ENCODE measurements at places on chromosomes 2 and 18.

DNA sequence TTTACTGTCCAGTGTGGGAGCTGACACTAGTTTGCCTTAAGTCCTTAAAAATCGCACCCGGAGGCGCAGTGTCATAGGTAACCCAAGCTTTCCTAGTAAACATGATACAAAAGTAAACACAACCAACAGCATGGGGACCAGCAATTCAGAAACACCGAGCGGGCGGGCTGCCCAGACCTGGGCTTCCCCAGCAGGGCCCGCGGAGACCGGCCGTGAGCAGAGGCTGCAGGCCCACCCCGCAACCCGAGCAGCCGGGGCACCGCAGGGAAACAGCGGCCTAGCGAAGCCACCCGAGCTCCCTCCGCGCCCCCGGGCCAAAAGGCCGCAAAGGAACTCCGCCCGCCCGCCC, 296 bp downstream of the TTC21B start:
- ATAC-seq, result peak; percentile 71

GRCh38 chr2:223642506-223642905, 40.3 kb upstream of the SCG2 start:
- no peak for ATAC-seq

GRCh38 chr2:237596520-237597195, 6.1 kb upstream of the RAB17 start:
- ATAC-seq, result no peak

- peak; percentile 87 for ATAC-seq
Measured at GRCh38 chr2:69099541-69099940, 86.6 kb downstream of the ANTXR1 start.

DNA sequence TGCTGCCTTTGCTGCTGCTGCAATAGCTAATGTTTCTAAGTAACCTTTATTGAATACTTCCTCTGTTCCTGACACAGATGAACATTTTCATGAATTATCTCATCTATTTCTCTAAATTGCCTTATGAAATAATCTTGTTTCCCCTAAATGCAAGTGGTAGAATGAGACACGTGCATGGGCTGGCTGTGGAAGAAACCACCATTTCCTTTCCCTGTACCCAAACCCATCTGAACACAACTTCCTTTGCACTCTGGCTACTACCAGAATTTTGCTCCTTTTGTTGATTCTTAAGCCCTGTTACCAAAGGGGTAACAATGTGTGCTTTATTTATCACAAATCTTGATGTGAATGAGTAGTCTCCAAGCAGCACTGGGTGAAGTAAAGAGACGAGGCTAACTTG, 29.2 kb downstream of the AKAIN1 start:
- no peak for ATAC-seq

GRCh38 chr2:33051586-33052360, 105.0 kb downstream of the LTBP1 start:
- ATAC-seq, result peak; percentile 28

- no peak for ATAC-seq
Measured at GRCh38 chr2:240070907-240071306, 17.6 kb upstream of the OR6B3 start.

DNA sequence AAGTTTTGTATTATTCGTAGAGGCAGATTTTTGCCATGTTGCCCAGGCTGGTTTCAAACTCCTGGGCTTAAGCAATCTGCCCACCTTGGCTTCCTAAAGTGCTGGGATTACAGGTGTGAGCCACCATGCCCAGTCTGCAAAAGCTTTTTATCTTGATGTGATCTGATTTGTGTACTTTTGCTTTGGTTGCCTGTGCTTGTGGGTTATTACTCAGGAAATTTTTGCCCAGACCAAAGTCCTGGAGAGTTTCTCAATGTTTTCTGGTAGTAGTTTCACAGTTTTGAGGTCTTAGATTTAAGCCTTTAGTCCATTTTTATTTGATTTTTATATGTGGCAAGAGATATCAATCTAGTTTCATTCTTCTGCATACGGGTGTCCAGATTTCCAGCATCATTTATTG, 42.4 kb downstream of the SYT4 start:
- ATAC-seq, result no peak

- peak; percentile 92 for ATAC-seq
Measured at GRCh38 chr2:119826370-119826961, 66.7 kb downstream of the PTPN4 start.

DNA sequence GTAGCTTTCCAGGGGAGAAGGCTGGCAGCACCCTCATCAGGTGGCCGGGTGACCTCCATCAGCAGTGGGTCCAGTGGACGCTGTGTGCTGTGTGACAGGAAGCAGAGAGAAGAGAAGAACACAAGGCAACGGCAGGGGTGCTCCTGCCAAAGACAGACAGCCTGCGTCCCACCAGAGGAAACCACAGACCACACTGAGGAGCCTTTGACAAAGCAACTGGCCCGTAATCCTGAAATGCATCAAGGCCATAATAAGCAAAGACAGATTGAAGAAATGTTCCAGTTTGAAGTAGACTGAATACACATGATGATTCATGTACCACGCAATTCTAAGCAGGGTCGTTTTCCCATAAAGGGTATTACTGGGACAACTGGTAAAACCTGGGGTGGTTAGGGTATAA, 172.4 kb downstream of the FBXO15 start:
- no peak for ATAC-seq

DNA sequence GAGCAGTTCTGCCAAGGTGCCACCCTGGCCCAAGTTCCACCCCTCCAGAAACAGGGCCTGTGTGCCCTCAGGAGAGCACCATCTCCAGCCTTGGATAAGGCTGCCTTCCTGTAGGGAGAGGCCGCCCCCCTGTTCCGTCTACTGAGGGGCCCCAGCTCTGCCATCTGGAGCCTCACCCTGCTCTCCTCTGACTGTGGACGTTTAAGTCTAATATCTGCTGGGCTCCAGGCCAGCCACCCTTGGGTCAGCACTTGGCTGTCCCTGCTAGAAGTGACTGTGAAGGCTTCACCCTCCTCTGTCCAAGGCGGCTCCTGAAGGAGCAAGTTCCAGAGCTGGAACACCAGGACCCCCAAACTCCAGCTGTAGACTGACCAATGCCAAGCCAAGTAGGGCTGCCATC, 26.3 kb downstream of the RHOB start:
- no peak for ATAC-seq

- peak; percentile 5 for ATAC-seq
Measured at GRCh38 chr2:47569658-47570475, 166.9 kb downstream of the MSH2 start.

DNA sequence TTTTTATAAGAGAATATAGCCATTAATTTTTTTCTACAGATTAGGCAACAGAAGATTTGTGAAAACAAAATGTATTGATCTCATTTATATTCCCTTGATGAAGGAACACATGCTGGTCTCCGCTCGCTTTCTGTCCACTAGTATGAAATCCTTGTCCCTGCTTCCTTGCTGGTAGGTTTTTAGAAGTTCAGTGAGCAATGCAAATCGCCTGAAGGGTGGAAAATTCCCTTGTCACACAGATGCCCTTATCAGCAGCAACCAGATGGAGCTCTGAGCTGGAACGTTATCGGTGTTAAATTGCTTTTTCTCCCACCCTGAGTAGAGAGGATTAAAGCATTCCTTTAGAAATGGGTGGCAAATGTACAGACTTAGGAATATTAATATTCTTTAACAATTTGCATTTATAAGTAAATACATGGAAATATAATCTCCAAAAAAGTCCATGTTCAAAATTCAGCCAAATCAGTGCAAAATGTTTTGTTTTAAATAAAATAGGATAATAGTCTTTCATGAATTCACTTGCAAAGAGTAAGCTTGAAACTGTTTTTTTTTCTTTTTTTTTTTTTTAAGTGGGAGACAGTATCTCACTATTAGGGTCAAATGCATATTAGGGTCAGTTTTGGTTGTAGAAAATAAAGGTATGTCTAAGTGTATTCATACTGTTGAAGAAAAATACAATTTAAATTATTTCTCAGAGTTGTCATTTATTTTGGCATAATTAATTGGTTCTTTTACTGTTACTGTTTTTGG, 164.0 kb upstream of the MYO3B start:
- no peak for ATAC-seq

DNA sequence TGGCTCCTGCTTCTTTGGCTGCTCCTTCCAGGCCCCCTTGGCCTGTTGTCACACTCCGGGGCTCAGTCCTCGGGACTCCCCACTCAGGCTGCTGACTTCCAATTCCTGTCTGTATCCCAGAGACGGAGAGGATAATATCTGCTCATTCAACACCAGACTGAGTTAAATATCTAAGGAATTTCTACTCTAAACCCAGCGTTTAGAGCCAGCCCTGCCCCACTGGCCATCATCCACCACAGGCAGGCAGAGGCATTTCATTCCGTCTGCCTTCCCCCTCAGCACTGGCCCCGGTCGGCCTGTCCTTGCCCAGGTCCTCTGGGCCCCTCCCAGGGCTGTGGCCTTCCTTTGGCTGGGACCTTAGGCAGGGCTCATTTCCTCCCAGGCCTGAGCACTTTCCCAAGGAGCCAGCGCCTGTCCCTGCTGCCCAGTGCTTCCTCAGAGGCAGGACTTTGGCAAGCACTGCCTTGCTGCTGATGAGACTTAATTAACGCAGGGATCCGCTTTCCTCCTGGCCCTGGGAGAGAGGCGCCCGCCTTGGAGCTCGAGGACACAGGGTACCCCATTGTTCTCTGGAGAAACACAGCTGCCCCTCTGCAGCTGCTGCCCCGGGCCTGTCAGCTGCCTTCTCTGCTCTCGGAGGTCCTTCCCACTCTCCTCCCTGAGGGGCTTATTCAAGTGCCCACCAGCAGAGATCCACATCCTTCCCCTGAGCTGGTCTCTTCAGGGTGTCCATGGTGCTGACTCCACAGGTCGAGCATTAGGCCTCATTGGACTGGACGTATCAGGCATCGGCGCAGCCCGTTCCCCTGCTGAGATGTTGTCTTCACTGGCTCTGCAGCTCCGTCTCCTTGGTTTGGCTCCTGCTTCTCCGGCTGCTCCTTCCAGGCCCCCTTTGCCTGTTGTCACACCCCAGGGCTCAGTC, 42.8 kb downstream of the ATOH8 start:
- peak; percentile 75 for ATAC-seq

DNA sequence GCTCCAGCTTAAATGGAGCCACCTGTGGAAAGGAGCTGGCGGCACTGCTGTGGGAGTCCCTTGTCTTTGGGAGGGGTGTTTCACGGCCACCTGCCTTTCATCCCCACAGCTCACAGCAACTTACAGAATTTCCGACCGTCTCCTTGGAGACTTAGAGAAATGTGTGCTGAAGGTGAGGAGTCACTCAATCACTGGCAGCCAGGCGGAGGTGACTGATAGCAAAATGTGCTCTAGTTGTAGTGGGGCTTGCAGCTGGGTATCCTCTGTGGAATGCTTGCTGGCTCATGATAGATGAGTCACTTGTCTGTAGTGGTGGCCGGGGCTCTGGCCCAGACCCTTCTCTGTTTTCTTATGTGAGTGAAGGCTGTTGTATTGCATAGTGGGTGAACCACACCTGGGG, 110.7 kb downstream of the SH3RF3 start:
- peak; percentile 59 for ATAC-seq

GRCh38 chr2:97995026-97995733, 568 bp downstream of the TMEM131 start:
- ATAC-seq, result peak; percentile 52

All from SK-N-SH treated with all-trans-retinoic acid at 6 μM for 48 hours (cell line).